ENCODE measurements at places on chromosomes 1 and 21.

GRCh38 chr1:58812468-58812867 is 28.6 kb upstream of the JUN start:
- DNase-seq: no peak

DNA sequence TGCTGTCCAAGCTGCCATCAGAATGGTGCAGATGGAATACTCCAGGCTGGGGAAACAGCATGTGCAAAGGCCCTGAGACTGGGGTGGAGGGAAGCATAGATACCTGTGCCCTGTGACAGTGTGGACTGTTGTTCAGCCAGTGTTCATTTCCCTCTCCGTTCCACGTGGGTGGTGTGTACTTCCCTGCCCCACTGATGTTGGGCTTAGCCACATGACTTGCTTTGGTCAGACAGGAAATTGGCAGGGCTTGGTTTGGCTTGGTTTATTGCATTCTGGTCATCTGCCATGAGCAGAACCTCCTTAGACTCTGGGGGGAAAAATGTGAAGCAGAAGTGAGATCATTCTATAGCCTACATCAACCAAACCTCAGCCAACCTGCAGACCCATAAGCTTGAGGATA is 102.4 kb upstream of the IGSF21 start:
- peak; percentile 18 for DNase-seq

DNA sequence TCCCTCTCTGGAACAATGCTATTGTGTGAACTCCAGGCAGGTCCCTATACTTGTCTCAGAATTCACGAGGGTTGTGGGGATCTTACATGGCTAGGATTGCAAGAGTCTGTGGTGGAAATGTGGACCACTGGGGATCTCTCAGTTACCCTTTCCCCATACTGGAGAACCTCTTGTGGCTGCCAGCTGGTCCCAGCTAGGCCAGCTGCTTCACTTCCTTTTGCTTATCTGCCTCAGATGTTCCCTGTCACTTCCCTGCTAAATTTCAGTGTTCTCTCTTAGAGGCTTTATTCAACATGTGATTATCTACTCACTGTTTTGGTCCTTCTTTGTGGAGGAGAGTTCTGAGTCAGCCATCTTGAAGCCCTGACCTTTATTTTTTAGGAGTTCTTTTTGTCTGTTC is 75.9 kb upstream of the SAMD13 start:
- peak; percentile 55 for DNase-seq

DNA sequence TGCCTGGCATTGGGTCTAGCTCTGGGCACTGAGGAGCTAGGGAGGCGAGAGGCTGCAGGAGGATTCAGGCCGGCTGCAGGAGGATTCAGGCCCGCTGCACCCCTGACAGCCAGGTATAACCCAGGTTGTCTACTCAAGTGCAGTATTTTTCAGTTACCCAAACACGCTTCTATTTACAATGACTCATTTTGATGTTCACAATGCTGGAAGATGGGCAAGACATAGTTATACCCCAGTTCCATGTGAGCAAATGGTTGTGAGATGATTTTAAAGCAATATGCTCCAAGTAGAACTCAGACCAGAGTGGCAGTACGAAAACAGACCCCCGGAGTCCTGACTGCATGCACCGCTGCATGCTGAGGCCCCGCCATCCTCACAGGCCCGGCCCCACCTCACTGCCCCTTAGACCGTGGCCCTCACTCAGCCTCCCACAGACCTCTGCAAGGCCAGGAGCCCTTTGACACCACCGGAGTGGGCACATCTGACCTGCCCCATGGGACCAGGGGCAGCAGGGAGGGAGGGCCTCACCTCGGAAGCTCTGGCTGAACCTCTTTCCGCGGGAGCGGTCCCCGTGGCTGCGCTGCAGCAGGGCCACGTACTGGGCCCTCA is 553 bp downstream of the LEFTY1 start:
- no peak for DNase-seq

DNA sequence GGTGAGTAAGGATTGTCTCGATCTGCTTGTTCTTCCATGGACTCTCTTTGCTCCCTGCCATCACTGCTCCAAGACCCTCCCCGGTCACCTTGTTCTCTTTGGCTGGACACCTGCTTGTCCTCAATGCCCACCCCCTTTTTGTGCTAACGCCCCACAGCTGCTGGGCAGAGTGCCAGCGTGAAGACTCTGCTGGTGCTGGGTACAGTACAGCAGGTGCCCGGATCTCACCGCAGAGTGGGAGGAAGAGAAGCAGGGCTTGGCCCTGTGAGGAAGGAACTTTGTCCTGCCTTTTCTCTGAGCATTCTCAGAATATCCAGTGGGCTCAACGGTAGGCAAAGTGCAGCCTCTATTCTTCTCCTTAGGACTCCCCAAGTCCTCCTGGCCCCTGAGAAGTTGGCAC is 90.1 kb downstream of the PLXNA2 start:
- DNase-seq: no peak

GRCh38 chr1:114750780-114751179 is 7.0 kb downstream of the CSDE1 start:
- no peak for DNase-seq

GRCh38 chr1:54574158-54574778 is 26.2 kb downstream of the ACOT11 start:
- no peak for DNase-seq

DNA sequence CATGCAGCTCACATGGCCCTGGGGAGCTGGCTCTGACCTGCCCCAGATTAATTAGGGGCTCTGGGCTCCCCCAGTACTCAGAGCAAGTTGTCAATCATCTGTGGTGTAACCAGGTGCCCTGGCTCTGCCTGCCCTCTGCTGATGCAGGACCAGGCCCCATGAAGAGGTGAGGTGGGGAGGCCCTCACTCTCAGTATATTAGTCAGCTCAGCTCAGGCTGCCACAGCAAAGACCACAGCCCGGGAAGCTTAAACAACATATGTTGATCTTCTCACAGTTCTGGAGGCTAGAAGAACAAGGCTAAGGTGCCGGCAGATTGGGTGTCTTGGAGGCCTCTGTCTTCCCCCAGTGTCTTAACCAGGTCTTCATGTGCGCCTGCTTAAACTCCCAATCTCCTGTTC is 66.5 kb downstream of the FCRL5 start:
- no peak for DNase-seq

GRCh38 chr1:157937744-157938143 is 55.7 kb upstream of the KIRREL1 start:
- DNase-seq: peak; percentile 55

DNA sequence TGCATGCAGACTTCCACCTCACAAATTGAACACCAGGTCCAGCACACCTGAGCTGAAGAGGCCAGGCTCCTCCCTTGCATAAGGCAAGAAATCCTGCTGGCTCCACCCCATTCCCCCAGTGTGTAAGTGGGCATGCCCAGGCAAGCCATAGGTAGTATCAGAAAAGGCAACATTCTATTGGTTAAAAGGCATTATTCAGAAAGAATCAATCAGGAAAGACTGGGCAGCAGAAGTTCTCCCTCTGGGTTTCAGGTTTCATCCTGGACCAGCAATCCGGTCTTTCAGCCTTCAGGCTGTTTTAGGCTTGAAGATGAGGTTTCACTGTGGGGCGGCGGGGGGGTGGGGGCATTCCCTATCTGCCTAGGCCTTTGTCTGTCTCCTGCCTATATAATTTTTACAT is 42.0 kb upstream of the LHX8 start:
- no peak for DNase-seq

- no peak for DNase-seq
Observed at GRCh38 chr1:247291833-247292561, 36.1 kb downstream of the VN1R5 start.

DNA sequence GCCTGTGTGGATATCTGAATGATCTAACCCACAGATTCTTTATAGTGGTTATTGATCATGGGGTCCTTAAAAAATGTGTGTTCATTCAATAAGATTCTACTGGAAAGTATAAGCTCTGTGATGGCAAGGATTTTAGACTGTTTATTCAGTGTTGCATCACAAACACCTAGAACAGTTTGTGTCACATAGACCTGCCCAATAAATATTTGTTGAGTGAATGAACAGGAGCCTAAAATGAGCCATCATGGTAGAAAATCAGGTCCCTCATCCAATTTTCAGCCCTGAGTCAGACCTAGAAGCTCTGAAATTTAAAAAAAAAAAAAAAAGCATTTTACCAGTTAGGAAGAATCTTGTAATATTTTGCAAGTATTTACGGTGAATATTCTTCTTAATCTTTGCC is 2.3 kb upstream of the RGSL1 start:
- no peak for DNase-seq

DNA sequence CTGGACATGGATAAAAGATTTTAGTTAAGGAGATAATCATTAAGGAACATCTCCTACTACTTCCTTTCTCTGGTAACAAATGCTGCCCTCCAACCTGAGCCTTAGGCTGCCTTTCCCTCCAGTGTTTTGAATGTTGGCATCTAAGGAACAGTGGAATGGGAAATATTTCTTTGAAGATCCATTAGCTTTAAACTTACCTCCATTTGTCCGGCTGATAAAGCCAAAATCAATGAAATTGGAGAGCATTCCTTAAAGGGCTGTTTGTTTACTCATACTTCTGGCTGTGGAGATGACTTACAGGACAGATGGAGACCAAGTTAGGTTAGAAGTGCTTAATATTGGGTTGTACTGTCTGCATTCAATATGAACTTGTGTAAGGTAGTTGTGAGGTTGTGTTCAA is 439.1 kb downstream of the PLA2G4A start:
- DNase-seq: no peak

- DNase-seq: no peak
Observed at GRCh38 chr1:240487493-240487892, 124.5 kb downstream of the GREM2 start.

DNA sequence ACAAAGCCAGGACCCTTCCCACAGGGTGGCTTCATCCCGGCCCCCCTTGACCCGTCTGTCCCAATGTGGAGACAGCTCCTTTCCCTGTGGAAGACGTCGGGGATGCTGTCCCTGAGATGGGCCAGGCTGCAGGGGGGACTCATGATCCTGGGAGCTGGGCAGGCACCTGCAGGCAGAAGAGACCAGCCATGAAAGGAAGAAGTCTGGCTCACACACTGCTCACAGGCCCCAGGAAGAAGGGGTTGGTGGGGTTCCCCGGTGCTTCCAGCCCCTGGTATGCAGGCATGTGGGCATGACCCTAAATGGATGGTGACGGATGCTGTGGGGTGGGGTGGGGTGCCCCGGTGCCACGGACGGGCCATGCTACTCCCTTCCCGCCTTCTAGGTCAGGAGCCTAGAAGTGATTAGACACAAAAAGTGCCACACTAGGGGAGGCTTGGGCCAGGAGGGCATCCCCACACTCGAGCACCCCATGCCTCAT is 8.3 kb downstream of the ACTRT2 start:
- DNase-seq: no peak

- DNase-seq: no peak
Observed at GRCh38 chr1:235473806-235474205, 30.4 kb downstream of the B3GALNT2 start.

DNA sequence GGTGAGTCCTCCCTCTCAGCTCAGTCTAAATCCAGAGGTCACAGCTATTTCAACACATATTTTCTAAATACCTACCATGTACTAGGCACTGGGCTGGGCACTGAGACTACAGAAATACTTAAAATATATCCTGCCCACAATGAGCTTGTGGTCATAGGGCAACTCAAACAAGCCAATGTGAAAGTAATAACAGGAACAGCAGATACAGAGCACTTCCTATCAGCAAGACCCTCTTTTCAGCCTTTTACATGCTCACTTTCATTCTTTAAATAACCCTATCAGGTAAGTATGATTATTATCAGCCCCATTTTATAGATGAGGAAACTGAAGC is 71.9 kb downstream of the CD34 start:
- DNase-seq: no peak

Data from inflammatory macrophage (primary cell).